Umbilical cord (tissue), 2 donors: ENCODE measurements at places on chromosomes 7 and 10.

- peak; percentile 13 for DNase-seq
Measured at GRCh38 chr7:85234730-85235129, 47.9 kb upstream of the SEMA3D start.

- DNase-seq: no peak
Measured at GRCh38 chr7:99254390-99254789, 18.2 kb upstream of the MYH16 start.

DNA sequence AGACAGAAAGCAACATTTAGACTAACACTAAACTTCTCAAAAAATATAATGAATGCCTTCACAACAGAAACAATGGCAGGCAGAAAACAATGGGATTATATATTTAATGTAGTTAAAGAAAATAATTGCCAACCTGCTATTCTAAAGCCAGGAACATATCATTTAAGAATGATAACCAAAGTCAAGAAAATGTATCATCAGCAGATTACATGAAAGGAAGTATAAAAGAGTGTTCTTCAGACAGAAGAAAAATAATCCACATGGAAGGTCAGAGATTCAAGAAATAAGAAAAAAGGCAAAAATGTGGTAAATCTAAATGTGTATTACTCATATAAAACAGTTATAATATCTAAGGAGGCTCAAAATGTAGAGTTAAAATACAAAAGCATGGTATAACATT, 98.1 kb downstream of the CYP26A1 start:
- DNase-seq: no peak

DNA sequence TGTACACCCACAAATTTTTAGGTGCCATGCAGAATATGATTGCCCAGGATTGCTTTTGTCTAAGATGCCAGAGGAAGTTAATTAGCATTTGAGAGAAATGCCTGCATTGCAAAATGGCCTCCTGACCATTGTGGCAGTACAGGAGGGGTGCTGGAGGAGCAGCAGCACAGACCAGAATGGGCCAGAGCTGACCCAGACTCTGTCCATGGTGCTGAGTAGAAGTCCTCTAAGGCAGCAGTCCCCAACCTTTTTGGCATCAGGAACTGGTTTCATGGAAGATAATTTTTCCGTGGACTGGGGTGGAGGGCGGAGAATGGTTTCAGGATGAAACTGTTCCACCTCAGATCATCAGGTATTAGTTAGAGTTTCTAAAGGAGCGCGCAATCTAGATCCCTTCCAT, 217.8 kb upstream of the AGK start:
- DNase-seq: peak; percentile 5

GRCh38 chr7:148865283-148865682, 18.8 kb downstream of the EZH2 start:
- DNase-seq: peak; percentile 26

GRCh38 chr10:73959484-73960243, 38.3 kb upstream of the VCL start:
- DNase-seq: no peak

DNA sequence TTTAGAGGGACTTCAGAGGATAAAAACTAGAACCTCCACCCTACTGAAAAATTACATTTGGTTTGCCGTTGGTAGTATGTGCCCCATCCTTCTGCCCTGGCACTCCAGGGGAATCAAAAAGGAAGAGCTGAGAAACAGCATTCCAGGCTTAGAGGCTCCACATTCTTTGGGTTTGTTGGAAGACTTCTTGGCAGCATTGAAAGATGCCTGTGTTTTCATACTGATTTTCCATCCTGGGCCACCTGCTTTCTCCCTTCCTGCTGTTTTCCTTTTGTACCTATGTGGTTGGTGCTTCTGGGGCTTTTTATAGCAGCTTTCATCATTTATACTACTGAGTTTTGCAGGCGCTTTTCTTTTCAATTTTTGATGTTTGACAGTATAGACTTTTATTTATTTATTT, 61.7 kb downstream of the AUTS2 start:
- DNase-seq: peak; percentile 55

DNA sequence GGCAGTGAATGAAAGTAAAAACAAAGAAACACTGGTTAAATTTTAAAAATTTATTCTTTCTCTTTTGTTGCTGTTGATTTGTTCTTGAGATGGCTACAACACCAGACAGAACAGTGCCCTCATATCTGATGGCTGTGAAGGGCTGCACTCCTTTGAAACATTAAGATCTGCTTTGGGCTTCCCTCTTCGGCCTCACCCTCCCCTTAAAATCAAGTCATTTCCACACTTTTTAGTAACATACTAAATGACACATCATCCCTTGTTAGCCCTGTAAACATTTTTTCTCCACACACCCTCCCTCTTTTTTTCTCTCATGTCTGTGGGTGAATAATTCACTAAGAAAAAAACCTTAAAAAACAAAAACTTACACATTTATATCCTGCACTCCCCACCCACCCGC, 16.4 kb downstream of the IRF5 start:
- no peak for DNase-seq

DNA sequence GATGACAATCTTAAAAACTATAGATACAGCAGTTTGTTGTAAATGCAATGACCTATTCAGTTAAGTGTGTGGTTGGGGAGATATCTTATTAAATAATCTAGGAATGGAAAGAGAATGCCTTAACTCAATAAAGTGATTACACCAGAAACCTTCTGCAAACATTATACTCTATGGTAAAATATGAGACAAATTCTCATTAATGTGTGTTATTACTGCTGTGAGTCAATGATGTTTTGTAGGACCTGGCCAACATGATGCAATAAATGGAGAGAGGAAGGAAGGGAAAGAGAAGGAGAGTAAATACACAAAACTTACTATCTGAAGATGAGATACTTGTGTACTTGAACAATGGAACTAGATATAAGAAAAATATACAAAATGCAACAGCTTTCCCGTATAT, 25.1 kb downstream of the MKX start:
- DNase-seq: no peak

GRCh38 chr10:125738206-125738605, 18.7 kb downstream of the EDRF1 start:
- DNase-seq: no peak

DNA sequence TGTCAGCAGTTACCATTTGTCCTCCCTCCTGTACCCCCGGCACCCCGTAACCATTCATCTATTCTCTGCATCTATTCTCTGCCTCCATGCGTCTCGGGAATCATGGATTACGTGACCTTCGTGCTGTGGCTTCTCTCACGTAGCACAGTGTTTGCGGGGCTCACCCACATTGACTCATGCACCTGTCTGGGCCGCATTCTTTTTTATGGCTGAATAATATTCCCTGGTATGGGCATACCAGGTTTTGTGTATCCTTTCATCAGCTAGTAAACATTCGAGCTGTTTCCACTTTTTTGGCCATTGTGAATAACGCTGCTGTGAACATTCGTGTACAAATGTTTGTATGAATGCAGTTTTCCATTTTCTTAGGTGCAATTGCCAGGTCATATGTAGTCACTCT, 17.7 kb downstream of the CUX1 start:
- no peak for DNase-seq

DNA sequence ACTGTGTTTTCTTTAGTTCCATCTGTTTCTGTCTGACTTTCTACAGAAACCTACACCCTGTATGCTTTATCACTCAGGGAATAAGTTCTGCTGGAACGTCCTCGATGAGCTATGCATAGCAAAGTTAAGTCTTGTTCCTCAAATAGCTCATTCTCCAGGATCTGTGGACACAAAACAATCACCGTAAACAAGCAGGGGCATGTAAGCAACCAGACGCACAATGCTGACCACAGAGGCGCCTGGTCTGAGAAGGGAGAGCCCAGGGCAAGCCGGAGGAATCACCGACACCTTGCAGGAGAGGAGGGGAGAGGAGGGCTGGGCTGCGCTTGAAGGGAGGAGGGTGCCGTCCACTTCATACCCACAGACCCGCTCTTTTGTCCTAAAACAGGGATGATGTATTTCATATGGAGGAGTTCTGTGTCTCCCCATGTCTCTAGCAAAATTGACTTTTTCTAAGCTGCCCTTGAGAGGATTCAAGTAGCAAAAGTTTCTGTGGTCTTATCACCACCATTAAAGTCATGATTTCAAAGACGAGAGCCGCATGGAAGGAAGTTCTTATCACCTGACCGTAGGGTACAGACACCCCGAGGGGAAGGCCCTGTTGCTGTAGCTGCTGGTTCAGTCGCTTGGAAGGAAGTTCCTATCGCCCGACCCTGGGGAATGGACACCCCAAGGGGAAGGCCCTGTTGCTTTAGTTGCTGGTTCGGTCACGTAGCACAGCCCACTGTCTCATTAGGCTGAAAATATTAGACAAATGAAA, 14.3 kb downstream of the CALML3 start:
- peak; percentile 63 for DNase-seq

DNA sequence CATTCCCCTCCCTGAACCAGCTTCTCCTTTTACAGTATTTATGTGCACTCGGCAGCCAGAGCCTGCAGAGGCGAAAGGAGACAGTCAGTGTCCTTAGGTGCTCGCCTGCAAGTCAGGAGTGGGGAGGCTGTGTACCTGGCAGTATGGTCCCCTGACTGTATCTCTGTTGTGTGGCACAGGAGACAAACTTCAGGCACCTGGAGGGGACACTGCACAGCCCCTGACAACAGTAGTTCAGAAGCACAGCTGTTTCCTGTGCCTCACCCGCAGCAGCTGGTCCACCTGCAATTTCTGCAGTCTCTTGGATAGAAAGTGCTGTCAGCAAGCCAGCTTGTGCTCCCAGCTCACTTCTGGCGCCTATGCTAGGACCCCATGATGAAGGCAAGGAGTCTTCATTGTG, 73.4 kb upstream of the LAMB4 start:
- no peak for DNase-seq

DNA sequence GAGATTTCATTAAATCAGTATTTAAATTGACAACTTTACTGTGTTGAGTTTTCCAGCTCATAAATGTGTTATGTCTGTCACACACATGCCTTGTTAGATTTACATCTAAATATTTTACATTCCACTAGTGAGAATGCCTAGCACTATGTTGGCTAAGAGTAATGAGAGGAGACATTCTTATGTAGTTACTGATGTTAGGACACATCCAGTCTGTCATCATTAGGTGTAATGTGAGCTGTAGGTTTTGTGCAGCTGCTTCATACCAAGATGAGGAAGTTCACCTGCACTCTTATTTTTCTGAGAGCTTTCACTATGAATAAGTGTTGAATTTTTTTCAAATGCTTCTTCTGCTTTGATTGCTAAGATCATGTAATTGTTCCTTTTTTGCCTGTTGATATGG, 218.0 kb upstream of the IGFBP3 start:
- DNase-seq: peak; percentile 52

DNA sequence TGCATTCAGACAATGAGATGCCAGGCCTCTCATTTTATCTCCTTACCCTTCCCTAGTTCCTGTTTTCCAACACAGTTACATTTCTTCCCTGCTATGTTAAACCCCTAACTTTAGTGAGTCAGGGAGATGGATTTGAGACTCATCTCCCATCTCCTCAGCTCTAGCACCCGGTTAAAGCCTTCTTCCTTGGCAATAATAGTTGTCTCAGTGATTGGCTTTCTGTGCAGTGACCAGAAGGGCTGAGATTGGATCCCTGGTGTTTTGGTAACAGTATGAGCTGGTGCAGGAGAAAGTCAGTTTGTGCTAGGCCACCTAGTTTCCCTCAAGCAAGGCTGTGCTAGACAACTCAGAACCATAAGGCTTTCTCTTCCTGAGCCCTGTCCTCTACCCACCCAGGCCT, 212.5 kb downstream of the SORCS1 start:
- no peak for DNase-seq

DNA sequence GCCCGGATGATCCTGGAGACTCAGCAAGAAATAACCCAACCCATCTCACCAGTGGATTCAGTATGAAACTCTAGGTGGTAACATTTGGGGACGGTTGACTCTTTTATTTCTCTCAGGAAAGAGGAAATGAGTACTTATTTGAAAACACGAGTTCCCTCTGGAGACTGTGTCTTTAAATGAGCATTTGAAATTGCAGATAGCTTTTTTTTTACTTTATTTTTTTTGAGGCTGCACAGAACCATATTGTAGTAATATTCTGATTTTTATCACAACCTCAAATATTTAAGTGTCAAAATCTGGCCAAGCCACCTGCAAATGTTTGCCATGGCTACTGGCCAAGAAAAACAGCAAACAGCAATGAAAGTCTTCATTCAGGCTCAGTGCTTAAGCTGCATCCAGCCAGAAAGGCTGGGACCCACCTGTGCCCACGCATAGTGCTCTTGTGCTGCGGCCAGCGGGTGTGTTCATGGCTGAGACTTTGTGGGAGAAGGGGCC, 160.8 kb downstream of the CREB5 start:
- DNase-seq: no peak

DNA sequence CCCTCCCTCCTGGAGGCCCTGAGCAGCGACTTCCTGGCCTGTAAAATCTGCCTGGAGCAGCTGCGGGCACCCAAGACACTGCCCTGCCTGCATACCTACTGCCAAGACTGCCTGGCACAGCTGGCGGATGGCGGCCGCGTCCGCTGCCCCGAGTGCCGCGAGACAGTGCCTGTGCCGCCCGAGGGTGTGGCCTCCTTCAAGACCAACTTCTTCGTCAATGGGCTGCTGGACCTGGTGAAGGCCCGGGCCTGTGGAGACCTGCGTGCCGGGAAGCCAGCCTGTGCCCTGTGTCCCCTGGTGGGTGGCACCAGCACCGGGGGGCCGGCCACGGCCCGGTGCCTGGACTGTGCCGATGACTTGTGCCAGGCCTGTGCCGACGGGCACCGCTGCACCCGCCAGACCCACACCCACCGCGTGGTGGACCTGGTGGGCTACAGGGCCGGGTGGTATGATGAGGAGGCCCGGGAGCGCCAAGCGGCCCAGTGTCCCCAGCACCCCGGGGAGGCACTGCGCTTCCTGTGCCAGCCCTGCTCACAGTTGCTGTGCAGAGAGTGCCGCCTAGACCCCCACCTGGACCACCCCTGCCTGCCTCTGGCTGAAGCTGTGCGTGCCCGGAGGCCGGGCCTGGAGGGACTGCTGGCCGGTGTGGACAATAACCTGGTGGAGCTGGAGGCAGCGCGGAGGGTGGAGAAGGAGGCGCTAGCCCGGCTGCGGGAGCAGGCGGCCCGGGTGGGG, 2.2 kb downstream of the TRIM56 start:
- no peak for DNase-seq

GRCh38 chr10:75660823-75661222, 229.4 kb downstream of the LRMDA start:
- no peak for DNase-seq

DNA sequence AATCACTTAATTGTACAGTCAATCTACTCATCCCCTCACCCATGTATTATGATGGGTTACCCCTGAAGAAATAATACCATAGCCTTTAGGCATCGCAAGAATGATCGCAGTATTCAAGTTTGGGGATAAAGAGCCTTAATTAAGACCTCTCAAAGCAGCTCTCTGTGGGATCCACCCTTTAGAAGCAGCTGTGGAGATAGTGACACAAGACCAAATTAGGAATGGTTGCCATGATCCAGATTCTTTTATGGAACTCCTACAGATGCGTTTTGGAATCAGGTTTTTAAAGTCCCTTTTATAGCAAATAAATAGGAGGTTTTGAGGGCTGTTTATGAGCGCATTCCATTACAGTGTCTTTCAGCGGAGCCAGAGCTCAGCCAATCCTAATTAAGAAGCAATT, 12.2 kb downstream of the TES start:
- peak; percentile 60 for DNase-seq

GRCh38 chr7:106947244-106947728, 82.2 kb downstream of the PIK3CG start:
- DNase-seq: peak; percentile 75

- no peak for DNase-seq
Measured at GRCh38 chr7:90891529-90891928, 295.4 kb downstream of the CDK14 start.

GRCh38 chr10:88893611-88894010, 13.6 kb downstream of the STAMBPL1 start:
- no peak for DNase-seq

- DNase-seq: no peak
Measured at GRCh38 chr7:66362136-66362535, 157.0 kb downstream of the TPST1 start.

GRCh38 chr7:3280946-3281656, 20.0 kb upstream of the SDK1 start:
- no peak for DNase-seq
